Stimulated activated CD4-positive, alpha-beta T cell treated with anti-CD3 and anti-CD28 coated beads, Interleukin-1b, Interleukin-23, amount 100 ng/mL, for 24 hours (primary cell): ENCODE measurements at places on chromosomes 16 and 17.

- DNase-seq: no peak
Measured at GRCh38 chr16:58855291-58855863, 121.3 kb upstream of the GOT2 start.

GRCh38 chr16:23837553-23838308 lies 1.9 kb downstream of the PRKCB start:
- no peak for DNase-seq

DNA sequence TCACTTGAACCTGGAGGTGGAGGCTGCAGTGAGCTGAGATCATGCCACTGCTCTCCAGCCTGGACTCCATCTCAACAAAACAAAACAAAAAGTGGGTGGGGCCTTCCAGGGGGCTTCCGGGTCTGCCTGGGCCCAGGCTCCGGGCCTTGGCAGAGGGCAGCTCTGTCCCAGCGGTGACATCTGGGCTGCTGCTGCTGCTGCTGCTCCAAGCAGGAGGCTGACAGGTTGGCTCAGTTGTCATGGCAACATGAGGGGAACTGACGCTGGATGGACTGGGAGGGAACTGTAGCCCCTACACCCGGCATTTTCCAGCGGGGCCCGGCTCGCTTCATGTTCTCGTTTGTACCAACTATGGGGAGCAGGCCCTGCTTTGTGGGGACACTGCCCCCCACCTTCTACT lies 4.0 kb downstream of the BAIAP3 start:
- DNase-seq: no peak

GRCh38 chr17:34379868-34380267 lies 16.8 kb upstream of the CCL1 start:
- no peak for DNase-seq

DNA sequence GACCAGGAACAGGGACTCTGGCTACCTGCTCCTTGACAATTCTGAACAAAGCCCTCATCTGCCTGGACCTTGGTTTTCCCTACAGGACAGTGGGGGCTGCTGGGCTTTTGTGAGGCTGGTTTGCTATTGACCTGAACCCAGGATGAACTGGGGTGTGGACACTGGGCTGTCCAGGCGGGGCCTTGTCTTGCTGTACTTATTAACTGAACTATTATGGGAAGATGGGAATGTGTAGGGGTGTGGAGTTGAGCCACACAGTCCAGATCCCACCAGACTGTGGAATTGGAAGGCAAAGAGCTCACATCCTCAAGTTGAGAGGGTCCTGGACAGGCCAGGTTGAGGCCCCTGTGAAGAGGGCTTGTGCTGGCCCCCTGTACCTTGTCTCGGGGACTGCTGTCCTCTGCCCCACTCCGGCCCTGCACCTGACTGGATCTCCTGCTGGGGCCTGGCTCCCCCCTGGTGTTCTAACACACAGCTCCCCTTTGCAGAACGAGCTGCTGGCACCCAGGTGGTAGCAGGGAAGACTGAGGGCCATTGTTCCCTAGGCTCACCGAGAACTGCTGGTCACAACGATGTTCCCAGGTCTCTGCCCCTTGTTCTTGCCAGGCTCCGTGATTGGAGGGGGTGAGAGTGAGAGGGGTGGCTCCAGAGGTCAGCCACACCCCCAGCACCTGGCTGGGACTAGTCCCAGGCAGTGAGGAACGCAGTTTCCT lies 51.8 kb upstream of the CDC42EP4 start:
- no peak for DNase-seq

DNA sequence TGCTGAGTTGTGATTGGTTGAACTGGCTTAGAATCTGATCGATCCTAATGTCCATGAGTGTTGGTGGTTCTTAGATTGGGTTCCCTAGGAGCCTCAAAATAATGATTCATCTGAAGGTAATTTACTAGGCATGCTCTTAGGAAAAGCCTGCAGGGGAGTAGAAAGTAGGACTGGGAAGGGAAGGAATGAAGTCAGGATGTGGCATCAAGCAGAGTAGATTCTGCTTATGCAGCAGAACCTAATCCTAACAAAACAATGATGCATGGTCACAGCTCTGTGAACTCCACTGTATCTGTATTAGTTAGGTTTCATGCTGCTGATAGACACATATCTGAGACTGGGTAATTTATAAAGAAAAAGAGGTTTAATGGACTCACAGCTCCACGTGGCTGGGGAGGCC lies 132.5 kb downstream of the HS3ST2 start:
- DNase-seq: no peak
